Progenitor cell of endocrine pancreas (in vitro differentiated cells): ENCODE measurements at places on chromosomes 1 and 21. TPM values are rescaled to one million over a fixed set of nuclear protein-coding genes. Genes with fewer than 3 reads are reported as not detected.

Gene RGS16
- 0.98 and 1.5 TPM in 2 replicates for total RNA-seq

Gene XPR1
- total RNA-seq, result 62.6 and 68.7 TPM in 2 replicates

- H3K4me1 ChIP-seq, result peaks cover 1% of the 10 kb centered on the region
- no peak for DNase-seq
- H3K36me3 ChIP-seq, result no peaks in the 10 kb centered on the region
- no peak overlapping the region for H3K4me3 ChIP-seq
- H3K27me3 ChIP-seq, result peaks cover 13% of the 10 kb centered on the region
These were observed 53.3 kb upstream of the SYT14 start for GRCh38 chr1:209884665-209885117.

Gene TMEM222
- 37.1 and 38.4 TPM in 2 replicates for total RNA-seq
